NCI-H82 (cell line): ENCODE measurements at places on chromosomes 4 and X.
A peak's percentile ranks its signal among the peaks of the same experiment; 100 is the strongest.

GRCh38 chrX:136200466-136200865, 50.7 kb downstream of the MAP7D3 start:
- DNase-seq, result peak; percentile 41

DNA sequence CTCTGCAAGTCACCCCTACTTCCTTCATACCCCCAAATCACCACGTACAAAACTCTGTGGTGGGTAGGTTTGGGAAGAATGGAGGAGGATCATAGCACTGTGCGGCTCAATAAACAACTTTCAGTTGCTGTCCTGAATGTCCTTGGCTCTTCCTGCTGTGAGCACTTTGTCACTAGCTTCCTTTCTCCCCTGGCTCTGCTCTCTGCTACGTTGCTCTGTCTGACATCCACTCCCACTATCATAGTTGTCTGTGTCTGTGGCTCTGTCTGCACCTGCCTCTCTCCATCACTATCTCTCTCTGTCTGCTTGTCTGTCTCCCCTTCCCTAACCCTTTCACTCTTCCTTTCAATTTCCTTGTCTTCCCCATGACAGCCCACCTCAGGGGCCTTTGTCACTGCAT, 21.2 kb upstream of the SMPX start:
- DNase-seq, result no peak

DNA sequence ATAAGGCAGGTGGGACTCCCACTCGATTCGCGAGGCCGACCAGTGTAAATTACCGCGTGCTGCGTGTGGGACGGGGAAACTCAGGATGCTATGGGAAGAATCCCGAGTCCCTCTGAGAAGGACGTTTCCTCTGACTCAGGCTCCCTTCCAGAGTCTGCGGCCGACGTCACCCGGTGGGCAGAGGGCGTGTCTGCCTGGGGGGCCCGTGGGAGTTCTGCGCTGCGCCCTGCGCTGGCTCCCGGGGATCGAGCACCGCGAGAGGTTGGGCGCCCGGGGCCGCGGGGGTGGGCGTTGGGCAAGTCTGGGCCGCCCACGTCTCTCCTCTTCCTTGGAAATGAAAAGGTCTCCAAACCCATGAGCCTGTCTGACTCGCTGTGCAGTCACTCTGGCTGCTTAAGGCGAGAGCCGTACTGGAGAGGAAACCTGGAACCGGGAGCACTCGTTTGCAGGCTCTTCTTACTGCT, 568 bp downstream of the NIPAL1 start:
- peak; percentile 25 for DNase-seq

DNA sequence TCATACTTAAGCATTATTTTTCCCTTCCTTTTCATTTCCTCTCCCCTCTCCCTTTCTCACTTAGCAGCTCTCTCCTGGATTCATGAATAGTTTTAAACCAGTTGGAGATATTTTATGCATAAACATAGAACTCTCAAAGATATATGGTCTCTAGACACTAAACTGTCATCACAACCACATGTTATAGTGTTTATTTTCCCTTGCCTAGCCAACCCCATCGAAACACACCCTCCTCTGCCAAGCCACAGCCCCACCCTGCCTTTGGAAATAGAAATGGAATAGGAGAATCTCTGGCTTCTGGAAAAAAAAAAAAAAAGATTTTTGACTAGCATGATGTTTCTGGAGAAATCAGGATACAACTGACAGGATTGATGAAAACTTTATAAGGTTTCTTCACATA, 64.8 kb upstream of the RBPJ start:
- no peak for DNase-seq

DNA sequence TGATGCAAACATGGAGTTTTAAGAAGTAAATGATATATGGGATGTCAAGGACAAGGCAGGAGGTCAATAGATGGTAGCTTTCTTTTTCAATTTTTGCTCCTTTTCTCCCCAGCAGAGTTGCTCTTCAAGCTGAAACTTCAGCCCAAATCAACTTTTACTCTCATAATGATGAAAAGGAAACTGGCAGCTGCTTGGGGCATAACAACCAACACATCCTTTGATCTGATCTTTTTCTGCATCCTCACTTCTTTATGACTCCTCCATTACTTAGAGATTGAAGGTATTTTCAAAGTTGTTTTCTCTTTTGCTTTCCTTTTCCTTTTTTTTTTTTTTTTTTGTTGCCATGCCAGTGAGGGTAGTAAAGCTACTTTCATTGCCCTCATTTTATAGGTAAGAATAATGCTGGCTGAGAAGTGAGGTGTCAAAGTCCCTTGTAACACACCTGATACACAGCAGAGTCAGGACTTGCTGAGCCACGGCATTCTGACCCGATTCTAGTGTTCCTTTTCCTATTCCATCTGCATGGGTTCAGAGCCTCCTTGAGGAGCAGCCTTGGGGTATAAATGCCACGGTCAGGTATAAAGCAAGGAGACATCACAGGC, 26.9 kb downstream of the SLC2A9 start:
- no peak for DNase-seq

DNA sequence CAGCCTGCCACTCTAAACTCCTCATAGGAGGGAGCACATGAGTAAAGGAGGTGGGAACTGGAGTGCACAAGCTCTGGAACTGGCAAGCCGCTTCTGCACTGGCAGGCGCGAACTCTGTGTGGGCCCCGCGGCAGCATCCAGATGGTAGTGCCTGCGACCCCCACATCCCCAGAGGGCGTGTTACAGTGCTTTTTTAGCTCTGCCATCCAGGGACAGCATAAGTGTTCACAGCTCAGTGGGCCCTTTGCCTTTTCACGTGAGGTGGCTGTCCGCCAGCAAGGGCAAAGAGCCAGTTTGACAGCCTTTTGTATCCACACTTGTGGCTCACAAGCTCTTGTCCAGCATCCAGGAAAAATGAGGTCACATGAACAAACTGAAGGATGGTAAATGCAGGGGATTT, 581.6 kb upstream of the DIAPH2 start:
- no peak for DNase-seq

DNA sequence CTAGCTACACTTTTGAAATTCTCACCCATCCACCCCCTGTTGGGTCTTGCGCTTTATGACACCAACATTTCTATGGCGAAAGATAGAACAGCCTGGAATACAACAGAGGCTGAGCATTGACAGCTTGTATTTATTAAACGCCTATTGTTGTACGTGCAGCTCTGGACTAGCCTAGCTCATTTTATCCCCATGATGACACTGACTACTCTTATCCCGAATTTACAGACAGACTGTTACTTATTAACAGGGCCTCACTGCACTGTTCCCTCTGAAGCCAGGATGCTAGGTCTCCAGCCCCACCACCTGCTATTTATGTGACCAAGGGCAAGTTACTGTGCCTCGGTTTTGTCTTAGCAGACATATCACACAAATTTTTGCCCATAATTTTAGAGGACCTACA, 1.0 kb upstream of the RFC1 start:
- no peak for DNase-seq

GRCh38 chr4:95510877-95511276, 37.9 kb downstream of the UNC5C start:
- no peak for DNase-seq

GRCh38 chr4:153560908-153561307, 94.7 kb downstream of the TMEM131L start:
- DNase-seq, result no peak

GRCh38 chr4:165208741-165209388, 1.5 kb downstream of the KLHL2 start:
- peak; percentile 12 for DNase-seq

- no peak for DNase-seq
Measured at GRCh38 chr4:98614094-98614493, 44.3 kb downstream of the TSPAN5 start.

DNA sequence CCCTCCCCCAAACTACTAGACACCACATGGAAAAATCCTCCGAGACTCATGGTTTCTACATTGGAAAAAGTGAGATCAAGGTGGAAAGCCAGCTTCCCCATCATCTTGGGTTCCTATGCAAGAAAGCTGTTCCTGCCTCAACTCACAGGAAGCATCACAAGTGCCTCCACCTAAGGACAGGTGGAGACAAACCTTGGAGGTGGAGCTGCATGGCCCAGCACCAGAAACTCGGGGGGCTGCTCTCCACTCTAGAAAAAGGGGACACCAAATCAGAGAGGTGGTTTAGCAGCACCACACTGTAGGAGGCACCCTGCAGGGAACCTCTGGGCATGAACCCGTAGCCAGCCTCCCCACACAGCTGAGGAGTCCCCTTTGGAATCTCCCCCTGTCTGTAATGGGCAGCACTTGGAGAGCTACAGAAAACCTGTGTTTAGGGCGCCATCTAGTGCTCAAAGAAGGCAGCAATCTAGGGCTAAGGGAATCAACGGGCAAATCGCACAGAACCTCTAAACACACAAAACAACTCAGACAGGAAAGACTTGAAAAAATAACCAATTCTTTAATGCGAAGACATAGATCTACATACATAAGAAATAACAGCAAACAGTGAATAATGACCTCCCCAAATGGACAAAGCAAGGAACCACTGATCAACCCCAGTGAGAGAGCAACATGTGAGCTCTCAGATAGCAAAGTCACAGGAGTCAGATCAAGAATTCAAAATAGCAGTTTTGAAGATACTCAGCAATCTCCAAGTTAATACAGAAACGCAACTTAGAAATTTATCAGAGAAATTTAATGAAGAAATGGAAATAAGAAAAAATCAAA, 37.0 kb upstream of the ZBTB33 start:
- DNase-seq, result peak; percentile 82

GRCh38 chrX:143336261-143336660, 181.0 kb downstream of the SPANXN3 start:
- DNase-seq, result no peak

GRCh38 chr4:151314010-151314355, 11.4 kb downstream of the SH3D19 start:
- DNase-seq, result no peak

GRCh38 chr4:52545099-52546069, 113.7 kb downstream of the USP46 start:
- DNase-seq, result peak; percentile 61

DNA sequence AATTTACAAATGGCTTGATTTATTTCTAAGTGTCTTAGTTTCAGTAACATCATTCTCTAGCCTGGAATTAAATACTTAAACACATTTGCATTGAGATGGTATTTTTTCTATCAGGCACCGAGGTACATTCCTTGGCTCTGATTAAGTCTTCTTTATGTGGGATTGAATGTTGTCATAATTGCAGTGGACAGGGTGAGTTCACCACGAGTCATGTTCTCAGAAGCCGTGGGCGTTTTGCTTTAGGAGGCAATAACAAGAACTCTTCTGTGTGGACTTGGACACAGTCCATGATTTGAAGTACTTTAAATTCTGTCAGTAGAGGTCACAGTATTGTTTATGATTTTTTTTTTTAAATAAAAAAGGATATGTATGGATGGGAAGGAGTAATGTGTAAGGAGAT, 57.1 kb upstream of the EFHC2 start:
- DNase-seq, result no peak

DNA sequence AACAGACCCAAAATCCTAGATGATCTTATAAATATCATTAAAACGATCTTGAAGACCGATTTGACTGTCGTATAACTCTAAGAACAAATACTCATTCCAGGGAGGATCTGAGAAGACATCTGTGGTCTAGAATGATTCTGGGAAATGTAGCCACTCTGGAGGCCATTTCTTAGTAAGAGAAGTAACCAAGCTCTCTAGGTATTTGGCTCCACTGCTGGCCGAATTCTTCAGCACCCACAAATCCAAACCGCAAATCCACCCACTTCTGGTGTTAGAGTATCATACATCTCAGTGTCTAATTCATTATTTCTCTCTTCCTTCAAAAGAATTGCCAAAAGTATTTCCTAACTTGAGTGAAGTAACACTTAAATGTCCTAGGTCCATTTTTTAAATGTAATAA, 23.9 kb downstream of the KLHL5 start:
- DNase-seq, result no peak

- peak; percentile 22 for DNase-seq
Measured at GRCh38 chr4:87042221-87042620, 107.4 kb downstream of the AFF1 start.

DNA sequence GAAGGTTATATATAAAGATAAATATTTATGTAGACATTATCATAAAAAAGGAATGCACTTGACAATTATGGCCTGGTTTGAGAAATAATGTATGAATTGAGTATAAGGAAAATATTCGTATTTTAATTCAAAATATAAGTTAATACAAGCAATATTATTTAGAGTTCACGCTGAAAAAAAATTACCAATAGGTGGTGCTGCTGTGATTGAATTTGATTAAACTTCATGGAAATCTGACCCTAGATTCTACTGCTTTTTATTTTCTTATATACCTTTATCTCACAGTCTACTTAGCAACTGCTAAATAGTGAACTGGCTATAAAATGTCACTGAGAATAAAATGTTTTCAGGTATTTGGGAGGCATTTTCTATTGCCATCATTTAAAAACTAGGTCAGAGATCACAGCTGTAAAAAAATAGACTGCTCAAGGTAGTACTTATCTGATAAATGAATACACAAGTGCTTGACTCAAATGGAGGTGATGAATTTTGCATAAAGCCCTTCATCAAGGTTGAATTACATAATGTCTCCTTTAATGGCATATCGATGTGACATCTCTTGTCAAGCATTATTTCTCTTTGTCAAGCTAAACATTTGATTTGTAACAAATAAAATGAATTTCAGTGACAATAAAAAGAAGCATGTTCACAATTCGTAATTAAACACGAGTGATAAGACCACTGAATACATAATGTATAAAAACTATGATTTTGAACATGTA, 1638.8 kb upstream of the PCDH7 start:
- DNase-seq, result no peak

GRCh38 chrX:133981924-133982323, 3.5 kb downstream of the GPC3 start:
- DNase-seq, result no peak

DNA sequence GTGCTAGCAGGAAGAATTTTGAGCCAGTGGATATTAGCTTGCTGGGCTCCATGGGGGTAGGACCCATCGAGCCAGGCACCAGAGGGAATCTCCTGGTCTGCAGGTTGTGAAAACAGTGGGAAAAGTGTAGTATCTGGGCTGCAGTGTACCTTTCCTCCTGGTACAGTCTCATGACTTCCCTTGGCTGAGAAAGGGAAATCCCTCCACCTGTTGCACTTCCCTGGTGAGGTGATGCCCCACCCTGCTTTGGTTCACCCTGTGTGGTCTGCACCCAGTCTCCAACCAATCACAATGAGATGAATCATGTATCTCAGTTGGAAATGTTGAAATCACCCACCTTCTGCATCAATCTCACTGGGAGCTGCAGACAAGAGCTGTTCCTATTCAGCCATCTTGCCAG, 341.4 kb upstream of the IRS4 start:
- DNase-seq, result no peak

DNA sequence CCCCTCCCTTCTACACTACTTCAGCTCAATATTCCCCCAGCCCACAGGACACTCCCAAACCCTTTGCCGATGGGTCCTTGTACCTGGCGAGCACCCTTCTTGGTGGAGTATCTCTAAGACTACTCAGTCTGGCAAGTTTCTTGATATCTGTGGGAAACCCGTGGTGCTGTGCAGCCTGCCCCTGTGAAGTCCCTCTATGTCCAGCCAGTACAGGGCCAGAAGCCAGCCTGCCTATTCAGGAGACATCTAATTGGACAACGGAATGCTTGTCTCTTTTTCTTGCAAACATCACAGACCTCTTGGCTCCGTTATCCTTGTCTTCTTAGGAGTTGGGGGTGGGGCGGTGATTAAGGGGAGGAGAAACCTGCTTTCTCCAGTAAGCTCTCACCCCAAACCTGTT, 3.7 kb upstream of the IGFBP7 start:
- no peak for DNase-seq
